ENCODE measurements at places on chromosomes 3 and 15.

- no peak for DNase-seq
Measured at GRCh38 chr3:7754653-7755441, 746.8 kb upstream of the LMCD1 start.

- no peak for DNase-seq
Measured at GRCh38 chr3:115823083-115823482, 199.8 kb downstream of the GAP43 start.

DNA sequence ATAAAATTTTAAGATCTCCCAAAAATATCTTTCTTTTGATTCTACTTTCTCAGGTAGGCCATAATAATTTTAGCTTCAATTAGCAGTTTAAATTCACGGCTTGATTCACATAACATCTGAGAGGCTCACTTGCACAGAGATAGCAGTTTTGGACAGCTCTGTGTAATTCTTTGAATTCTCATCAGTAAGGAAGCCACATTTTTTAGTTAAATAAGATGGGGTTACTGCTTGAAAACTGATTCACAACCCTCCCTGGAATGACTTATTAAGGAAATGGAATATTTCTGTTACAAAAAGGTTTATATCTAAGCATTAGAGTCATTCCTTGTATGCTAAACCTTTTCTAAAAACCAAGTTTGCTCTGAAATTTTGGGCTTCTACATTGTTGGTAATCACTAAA lies 212.7 kb downstream of the ALCAM start:
- no peak for DNase-seq

DNA sequence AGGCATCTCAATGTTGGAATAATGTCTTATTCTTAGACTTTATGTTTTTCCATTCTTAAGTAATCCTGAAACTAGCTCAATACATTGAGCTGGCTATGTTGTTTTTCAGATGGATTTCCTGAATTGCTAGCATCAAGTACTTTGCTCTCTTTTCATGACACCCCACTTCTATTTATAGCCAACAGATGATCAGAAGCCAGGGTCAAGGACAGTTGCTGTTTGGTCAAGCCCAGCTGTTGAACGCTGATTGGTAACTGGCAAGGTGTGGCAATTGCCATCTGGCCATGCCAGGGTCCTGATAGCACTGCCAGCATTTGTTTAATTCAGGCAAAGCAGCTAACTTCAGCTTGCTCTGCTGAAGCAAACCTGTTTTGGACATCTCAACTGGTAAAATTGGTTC lies 46.2 kb upstream of the PLCL2 start:
- no peak for DNase-seq

DNA sequence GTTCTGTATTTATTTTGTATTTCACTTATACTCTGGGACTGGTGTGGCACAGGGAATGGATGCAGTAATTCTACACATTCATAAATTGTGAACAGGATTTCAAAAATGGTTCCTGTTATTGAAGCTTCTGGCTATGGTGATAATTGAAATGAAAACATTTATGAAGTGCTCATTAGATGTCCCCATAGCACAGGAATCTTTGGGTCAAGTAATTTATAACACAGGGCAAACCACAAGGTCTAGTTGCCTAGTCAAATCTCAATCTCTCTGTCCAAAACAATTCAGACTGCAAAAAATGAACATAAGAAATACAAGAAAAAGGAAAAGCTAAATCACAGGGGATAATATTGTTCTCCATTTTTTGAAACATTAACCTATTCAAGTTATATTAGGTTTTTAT lies 117.5 kb upstream of the PTPRG start:
- DNase-seq = no peak

GRCh38 chr3:136840252-136840651 lies 21.3 kb downstream of the SLC35G2 start:
- no peak for DNase-seq

GRCh38 chr15:88142121-88142520 lies 114.4 kb downstream of the NTRK3 start:
- DNase-seq = no peak

DNA sequence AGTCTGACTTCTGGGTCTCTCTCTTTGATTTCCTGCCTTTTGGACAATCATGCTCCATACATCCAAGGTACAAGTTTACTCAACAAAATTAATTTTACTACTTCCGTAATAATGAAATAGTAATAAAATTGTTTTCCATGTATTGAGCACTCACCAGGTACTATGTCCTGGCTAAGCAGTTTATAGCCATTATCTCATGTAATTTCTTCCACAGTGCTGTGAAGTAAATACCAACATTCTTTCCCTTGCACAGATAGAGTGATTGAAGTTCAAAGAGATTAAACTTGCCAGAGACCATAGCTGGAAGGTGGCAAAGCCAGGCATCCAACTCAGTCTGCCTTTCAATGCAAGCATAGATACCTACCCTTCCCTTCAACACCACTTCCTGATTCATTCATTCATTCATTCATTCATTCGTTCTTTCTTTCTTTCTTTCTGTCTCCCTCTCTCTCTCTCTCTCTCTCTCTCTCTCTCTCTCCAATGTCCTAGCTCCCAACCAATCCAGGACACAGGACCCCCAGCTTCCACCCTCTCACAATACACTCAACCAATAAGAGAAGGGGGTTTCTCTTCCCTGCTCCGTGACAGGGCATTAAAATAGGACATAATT lies 12.4 kb downstream of the THRB start:
- DNase-seq = no peak

- DNase-seq = no peak
Measured at GRCh38 chr3:30044515-30044914, 561.9 kb upstream of the TGFBR2 start.

DNA sequence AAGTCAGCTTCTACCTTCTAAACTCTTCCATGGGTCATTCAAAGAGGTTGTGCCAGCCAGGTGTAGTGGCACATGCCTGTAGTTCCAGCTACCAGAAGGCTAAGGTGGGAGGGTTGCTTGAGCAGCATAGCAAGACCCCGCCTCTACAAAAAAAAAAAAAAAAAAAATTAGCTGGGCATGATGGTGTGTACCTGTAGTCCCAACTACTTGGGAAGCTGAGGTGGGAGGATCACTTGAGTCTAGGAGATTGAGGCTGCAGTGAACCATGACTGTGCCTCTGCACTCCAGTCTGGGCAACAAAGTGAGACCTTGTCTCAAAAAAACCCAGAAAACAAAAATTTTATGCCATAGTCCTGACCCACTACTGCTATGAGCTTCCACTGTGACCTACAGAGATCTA lies 126.8 kb downstream of the MDFIC2 start:
- no peak for DNase-seq

DNA sequence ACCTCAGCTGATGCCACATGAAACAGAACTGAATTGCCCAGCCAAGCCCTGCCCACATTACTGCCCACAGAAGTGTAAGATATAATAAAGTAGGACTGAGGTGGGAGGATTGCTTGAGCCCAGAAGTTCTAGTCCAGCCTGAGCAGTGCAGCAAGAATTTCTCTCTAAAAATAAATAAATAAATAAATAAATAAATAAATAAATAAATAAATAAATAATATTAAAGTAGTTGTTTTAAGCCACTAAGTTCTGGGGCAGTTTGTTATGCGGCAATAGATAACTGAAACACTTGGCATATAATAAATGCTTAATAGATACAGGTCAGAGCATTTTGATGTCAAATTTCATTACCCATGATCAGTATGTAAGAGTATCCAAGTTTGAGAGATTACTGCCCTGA lies 249.4 kb upstream of the LRRFIP2 start:
- DNase-seq = no peak

GRCh38 chr15:37933666-37934065 lies 774 bp upstream of the TMCO5A start:
- no peak for DNase-seq

DNA sequence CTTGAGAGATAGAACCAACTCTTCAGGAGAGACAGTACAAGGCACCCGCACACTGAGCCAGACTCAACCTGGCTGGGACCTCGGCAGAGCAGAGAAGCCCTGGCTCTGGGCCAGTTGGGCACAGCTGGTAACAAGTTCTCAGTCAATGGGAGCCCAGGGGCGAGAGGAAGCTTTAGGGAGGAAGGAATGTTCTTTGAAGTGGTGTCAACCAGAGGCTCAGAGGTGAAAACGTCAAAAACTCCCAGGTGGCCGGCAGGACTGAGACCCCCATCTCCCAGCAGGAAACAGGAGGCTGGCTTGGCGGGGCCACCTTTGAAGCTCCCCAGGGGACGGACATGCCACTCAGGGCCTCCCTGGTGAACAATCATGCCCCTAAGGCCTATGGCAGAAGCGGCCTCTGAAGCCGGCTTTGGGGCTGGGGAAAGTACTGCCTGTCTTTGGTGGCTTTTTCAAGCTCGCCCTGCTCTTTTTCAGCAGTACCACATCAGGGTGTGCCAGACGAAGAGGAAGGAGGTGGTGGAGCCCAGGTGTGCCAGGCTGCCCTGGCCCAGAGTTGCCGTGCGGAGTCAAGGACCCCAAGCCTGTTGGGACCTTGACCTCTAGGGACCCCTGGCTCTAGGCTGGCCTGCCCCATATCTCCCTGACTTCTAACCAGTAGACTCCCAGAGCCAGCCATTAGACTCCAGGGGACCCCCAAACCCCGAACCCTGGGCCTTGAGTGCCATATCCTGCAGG lies 16.7 kb upstream of the TBC1D21 start:
- DNase-seq = no peak

- DNase-seq = no peak
Measured at GRCh38 chr3:124282751-124283651, 291.1 kb upstream of the ROPN1 start.

DNA sequence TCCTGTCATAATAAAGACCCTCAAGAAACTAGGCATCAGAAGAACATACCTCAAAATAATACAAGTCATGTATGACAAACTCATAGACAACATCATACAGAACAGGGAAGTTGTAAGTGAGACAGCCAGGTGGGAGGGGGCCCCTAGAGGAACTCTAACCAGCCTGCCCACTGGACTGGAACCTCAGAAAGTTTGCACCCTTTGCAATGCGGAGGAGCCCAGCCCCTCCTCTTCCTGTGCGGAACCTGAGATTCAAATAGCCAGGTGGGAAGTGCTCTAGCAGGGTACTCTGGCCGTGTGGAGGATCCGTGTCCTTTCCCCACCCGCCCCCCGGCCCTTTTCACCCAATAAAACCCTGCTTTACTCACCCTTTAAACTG lies 387.0 kb upstream of the CBLB start:
- DNase-seq = no peak

GRCh38 chr3:127448671-127449070 lies 141.9 kb downstream of the TPRA1 start:
- DNase-seq = no peak

- DNase-seq = no peak
Measured at GRCh38 chr15:65303687-65304380, 643 bp upstream of the RNU5B-1 start.

DNA sequence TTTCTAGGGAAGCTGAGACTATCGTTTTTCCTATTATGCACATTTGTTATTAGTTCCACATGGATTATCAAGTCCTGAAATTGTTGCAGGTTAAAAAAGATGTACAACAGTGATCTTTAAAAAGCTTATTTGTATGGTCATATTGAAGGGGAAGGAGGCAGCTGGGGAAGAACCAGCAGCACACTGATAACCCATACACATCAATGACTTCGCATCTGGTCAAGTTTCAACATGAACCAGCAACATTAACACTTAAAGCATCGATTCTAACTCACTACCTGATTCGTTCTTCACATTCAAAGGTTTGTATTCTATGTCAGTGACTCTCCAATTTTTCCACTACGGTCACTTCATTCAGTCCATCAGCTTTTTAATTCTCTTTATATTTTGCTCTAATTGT lies 56.4 kb downstream of the NCEH1 start:
- DNase-seq = no peak

- DNase-seq = no peak
Measured at GRCh38 chr3:25723802-25724201, 59.1 kb upstream of the TOP2B start.

- DNase-seq = no peak
Measured at GRCh38 chr3:65322910-65323309, 635.1 kb upstream of the ADAMTS9 start.

DNA sequence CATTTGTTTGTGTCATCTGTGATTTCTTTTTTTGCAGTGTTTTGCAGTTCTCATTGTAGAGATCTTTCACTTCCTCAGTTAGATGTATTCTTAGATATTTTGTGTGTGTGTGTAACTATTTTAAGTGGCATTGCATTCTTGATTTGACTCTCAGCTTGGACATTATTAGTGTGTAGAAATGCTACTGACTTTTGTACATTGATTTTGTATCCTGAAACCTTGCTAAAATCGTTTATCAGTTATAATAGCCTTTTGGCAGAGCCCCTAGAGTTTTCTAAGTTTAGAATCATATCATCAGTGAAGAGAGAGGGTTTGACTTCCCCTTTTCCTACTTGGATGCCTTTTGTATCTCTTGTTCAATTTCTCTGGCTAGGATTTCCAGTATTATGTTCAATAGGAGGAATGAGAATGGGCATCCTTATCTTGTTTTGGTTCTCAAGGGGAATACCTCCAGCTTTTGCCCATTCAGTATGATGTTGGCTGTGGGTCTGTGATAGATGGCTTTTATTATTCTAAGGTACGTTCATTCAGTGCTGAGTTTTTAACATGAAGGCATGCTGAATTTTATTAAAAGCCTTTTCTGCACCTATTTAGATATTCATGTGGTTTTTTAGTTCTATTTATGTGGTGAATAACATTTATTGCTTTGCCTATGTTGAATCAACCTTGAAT lies 211.7 kb downstream of the MBNL1 start:
- DNase-seq = no peak

DNA sequence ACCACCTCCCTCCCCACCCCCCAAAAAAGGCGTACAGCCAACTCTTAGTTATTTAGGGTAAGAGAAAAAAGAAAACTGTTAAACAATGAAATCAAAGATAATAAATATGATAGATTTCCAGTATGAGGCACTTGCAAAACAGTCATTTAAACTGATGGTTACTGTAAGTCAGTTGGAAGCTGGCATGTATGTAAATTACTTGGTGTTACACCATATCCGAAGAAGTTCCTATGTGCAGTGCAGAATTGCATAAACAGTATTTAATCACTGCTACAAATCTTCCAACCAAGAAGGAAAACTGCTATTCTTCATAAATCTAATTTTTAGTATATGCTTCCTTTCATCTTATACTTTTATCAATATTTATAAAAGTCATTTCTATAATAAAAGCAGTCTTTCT lies 62.0 kb downstream of the LEO1 start:
- DNase-seq = no peak

GRCh38 chr3:125959317-125960065 lies 9.5 kb upstream of the ROPN1B start:
- no peak for DNase-seq

DNA sequence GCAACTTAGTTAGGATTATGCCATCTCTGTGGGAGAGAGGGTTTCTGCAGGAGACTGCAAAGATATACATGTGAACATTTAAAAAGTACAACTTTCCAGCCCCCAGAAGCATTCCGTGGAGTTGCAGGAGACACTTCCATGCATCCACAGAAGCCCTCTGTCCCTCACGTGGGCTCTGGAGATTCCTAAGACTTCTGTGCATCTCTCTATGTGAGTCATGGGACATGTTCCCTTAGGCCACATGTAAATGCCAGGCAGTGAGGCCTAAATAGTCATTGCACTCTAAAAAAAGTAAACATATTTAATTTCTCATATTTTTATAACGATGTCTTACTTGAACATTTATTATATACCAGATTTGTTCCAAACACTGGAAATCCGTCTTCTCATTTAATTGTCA lies 126.5 kb upstream of the ROPN1 start:
- DNase-seq = no peak

- DNase-seq = no peak
Measured at GRCh38 chr15:55484917-55485672, 22.9 kb downstream of the DNAAF4 start.

Measured in activated CD4-positive, CD25-positive, alpha-beta regulatory T cell (primary cell).